T-cell (primary cell): ENCODE measurements at places on chromosomes 11 and 22.

DNA sequence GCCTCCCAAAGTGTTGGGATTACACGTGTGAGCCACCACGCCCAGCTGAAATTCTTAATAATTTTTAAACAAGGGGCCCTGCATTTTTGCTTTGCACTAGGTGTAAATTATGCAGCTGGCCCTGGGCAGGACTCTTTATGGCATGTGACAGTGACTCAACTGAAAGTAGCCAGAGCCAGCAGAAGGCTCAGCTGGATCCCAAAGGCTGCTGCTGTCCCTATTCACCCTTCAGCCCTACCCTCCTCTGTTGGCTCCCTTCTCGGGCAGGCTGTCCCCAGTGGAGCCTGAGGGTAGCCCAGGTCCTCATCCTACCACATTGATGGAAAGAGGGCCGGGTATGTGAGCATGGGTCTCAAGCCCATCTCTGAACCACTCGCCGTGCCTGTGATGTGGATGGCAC, 45.6 kb downstream of the CD82 start:
- DNase-seq, result no peak

GRCh38 chr22:37943136-37943824, 10.1 kb downstream of the C22orf23 start:
- no peak for DNase-seq

DNA sequence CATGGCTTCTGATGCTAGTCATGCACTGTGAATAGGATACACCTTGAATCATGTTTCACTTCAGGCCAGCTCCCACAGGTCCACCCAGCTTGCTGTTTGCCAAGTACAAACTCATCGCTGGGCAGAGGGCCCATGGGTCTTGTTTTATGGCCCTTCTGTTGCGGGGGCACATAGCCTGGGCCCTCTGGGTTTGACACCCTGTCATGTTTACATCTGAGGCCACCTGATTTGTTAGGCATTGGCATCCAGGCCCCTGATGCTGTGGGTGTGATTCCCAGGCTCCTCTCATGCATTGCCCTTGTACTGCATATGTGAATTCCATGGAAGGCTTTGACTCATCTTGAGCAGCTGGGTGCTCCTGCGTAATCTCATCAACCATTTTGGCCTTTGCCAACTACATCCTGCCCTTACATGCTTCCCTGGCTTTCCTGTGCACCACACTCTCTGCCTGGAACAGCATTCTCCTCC, 32.6 kb downstream of the PPFIBP2 start:
- no peak for DNase-seq

DNA sequence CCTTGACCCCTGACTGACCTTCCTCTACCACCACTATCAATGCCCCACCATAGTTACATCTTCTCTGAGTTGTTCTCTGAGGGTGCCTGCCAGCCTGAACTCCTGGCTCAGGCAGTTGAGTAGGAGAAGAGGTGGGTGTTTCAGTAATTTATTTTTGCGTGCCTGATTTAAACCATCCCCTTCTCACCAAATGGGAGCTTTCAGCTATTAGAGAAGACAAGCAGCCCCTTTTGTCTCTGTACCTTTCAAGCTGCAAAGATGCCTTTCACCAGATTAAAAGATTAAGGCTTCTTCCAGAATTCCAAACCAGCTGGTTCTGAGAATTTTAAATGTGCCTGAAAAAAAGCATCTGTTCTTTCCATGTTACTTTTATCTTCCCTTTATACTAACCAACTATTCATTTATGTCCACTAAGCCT, 223.8 kb downstream of the FAM76B start:
- DNase-seq, result no peak

- DNase-seq, result peak; percentile 95
Measured at GRCh38 chr11:86068951-86069407, at the start of gene PICALM. TSS of gene PICALM (minus strand) at chr11:86069084. CDS start at chr11:86068780, 304 bp downstream.

- no peak for DNase-seq
Measured at GRCh38 chr11:131372234-131372962, 2.0 kb downstream of the NTM start.

GRCh38 chr11:117458275-117459122, 130.8 kb downstream of the CEP164 start:
- DNase-seq, result no peak

GRCh38 chr22:35812600-35812999, 94.9 kb downstream of the APOL5 start:
- no peak for DNase-seq

- no peak for DNase-seq
Measured at GRCh38 chr11:111421251-111421650, 42.2 kb upstream of the POU2AF1 start.

GRCh38 chr22:44080936-44081861, 57.1 kb downstream of the PARVB start:
- peak; percentile 68 for DNase-seq

DNA sequence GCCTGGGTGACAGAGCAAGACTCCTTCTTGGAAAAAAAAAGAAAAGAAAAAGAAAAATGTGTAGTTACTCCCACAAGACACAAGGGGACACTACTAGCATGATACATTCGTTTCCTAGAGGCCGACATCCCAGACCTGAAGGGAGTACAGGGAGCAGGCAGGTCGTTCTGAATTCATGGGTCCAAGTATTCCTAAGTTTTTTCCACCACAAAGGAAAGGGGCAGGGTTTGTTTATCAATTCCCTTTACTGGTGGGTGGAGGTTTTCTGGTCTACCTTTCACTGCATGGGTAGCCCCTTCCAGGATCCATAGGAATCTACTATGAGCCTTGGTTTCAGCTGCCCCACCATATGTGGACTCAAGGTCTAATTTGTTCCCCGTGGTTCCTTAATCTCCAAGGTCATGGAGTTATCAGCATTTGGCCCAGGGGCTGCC, 11.8 kb downstream of the TIGD3 start:
- no peak for DNase-seq

DNA sequence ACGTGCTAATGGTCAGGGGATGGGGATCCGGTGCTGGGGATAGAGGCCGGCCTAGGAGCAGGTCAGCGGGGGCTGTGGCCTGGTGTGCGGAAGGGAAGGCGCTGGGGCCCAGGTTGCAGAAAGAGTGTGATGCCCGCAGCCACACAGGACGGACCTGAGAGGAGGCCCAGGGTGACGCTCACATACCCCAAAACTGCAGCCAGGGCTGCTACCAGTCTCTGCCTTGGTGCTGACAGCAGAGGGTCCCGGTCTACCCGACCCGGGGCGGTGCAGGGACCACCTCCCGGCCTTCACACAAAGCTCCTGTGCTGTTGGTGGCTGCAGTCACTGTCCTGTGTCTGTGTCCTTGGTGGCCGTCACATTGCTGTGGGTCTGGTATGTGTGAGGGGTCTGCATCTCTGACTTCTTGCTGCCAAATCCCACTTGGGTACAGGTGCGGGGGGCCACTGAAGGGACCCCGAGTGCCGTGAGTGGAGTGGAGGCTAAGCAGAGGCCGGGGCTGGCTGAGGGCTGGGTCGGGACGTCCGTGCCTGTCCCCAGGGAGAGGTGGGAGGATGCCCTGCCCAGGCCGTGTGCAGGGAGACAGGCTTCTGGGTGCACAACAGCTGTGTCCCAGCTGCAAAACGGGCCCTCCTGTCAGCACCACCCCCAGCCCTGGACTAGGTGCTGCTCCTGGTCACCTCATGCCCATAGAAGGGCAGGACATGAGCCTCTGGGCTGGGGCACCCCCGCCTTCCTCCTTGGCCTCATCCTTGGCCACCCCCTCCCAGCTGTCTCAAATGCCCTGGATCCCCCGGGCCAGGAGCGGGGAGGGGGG, 1.5 kb downstream of the LSP1 start:
- DNase-seq, result no peak

GRCh38 chr11:130585545-130585944, 137.1 kb downstream of the ADAMTS15 start:
- no peak for DNase-seq

- no peak for DNase-seq
Measured at GRCh38 chr11:83666149-83666548, 380.0 kb upstream of the CCDC90B start.

- DNase-seq, result no peak
Measured at GRCh38 chr11:2375964-2376551, 1.1 kb upstream of the CD81 start.

GRCh38 chr11:127028648-127029047, 28.1 kb upstream of the KIRREL3 start:
- DNase-seq, result no peak
